ENCODE measurements at places on chromosomes 11 and 22. TPM values are rescaled to one million over a fixed set of nuclear protein-coding genes. Genes with fewer than 3 reads are reported as not detected.

Gene ANO5
- 46.5 TPM for total RNA-seq

DNA sequence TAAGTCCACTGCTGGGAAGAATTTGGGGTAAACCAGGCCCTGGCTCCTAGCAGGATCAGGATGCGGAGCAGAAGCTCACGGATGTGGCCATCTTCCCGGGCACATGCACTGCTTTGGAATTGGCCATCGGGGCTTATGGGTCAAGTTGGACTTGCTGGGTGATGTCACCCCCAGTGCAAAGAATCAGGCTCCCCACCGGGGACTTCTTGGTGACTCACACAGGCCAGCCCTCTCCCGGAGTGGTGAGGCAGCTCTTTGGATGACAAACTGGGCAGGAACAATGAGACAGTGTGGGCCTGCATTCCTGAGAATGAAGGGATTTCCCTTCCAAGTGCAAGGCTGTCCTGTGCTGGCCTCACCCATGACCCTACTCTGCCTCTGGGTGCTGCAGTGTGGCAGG, 128.8 kb upstream of the ANO1 start:
- DNase-seq = no peak

GRCh38 chr11:61752117-61752924, at the start of gene MYRF:
Gene MYRF, plus strand, starts transcription at chr11:61752636. Its CDS starts 109 bp downstream, at chr11:61752745.
- peak; percentile 65 for DNase-seq

DNA sequence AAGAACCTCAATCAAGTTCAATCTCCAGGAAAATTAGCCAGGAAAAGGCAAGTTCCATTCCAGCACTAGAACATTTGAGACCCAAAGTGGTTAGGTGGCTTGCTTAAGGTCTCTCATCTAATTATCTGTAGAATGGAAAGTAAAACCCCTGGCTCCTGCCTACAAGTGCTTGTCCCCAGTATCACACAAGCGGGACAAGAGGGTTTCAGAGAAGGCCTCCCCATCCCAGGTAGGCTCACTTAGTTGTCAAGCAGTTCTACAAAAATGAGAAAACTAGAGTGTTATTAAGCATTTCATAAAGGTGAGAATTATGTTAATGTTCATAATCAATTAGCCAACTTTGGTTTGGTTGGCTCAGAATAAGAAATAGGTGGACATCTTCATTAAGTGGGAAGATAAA, 5.5 kb downstream of the POU2AF1 start:
- DNase-seq = no peak

DNA sequence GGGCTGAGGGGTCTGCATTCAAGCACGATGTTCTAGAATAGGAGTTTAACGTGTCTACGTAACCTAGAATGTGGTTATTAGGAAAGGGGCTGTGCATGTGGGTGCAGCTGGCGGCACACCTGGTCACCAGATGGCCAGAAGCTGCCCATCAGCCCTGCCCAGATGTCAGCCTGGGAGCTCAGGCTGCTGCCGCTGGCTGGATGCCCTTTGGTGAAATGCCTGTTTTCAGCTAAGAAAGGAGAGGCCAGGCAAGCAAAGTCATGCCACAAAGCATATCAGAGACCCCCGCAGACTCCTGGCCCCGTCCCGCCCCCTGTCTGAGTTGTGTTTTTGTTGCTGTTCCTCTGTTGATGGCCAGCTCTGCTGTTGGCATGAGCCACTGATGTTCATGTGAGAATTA, 11.3 kb upstream of the ADORA2A start:
- peak; percentile 54 for DNase-seq

GRCh38 chr11:116851626-116852025, 14.2 kb upstream of the APOA1 start:
- no peak for DNase-seq

Gene KDELR3
- 22.3 TPM for total RNA-seq
